CD4-positive, CD25-positive, alpha-beta regulatory T cell (primary cell): ENCODE measurements at places on chromosomes 3 and 15. TPM values are rescaled to one million over a fixed set of nuclear protein-coding genes. Genes with fewer than 3 reads are reported as not detected.
A peak's percentile ranks its signal among the peaks of the same experiment; 100 is the strongest.

SLC26A6 gene
- 25.1 TPM for total RNA-seq

DAZL gene
- not detected for total RNA-seq

PAK6 gene
- total RNA-seq: not detected

ALS2CL gene
- 25.8 TPM for total RNA-seq

CD200 gene
- 2.8 TPM for total RNA-seq

CCDC54 gene
- total RNA-seq: not detected

FETUB gene
- total RNA-seq: not detected

TEX9 gene
- total RNA-seq: 1.2 TPM

ZMYND10 gene
- 1.6 TPM for total RNA-seq

SH2D7 gene
- not detected for total RNA-seq

RTP1 gene
- not detected for total RNA-seq

CP gene
- total RNA-seq: not detected

DNA sequence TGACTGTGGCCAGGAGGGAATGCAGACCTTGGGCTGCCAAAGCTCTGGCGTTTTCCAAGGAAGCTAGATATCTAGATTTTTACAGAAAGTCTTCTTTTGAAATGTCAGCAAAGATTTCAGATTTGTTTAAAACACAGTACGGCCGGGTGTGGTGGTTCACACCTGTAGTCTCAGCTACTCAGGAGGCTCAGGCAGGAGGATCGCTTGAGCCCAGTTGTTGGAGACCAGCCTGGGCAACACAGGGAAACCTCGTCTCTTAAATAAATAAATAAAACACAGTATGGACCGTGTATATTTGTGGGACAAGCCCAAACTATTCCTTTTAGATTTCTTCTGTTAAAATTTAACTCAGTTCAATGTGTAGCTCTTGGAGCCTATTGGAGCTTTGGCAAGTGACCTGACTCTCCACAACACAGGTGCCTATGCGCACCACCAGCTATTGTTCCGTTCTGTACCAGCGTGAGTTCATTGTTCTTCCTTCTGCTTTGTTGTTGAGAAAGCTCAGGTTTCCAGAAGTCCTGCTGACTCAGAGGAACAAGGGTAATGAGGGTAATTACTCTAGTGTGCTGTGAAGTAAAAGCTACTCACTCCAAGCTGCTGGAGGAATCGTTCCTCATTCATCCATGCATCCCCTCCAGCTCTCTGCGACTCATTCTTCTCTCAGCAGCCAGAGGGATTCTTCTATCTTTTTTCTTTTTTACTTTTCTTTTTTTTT lies 73.1 kb upstream of the SLC6A6 start:
- no peak for DNase-seq

DNA sequence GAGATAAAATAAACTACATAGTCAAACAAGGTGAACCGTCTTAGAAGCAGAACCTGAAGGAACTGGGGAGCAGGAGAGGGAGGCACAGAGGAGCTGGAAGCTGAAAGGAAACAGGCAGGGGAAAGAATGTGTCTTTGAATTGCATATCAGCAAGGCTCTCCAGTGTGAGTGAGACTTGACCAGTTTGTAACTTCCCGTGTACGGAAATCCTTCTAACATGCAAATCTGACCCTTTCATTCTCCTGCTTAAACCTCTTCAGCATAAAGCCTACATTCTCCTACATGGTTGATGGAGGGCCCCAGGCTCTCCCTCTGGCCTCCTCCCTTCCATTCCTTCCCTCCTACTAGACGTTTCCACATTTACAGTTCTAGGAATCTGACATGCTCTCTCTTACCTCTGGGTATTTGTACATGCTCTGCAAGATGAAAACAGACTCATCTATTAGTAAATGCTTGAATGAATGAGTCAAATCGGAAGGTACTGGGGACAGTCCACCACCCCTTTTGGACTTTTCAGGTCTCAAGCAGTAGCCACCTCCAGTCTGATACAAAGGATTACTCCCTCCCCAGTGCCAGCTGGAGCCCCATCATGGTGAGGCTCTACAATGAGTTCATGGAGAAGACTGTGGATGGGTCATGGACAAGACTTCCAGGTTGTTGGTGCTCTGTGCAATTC lies 6.1 kb upstream of the SLC25A38 start:
- DNase-seq: no peak

GRCh38 chr3:83946554-83946953 lies 1012.2 kb upstream of the CADM2 start:
- DNase-seq: no peak

GRCh38 chr15:65740148-65740547 lies 51.9 kb downstream of the DENND4A start:
- DNase-seq: no peak

DNA sequence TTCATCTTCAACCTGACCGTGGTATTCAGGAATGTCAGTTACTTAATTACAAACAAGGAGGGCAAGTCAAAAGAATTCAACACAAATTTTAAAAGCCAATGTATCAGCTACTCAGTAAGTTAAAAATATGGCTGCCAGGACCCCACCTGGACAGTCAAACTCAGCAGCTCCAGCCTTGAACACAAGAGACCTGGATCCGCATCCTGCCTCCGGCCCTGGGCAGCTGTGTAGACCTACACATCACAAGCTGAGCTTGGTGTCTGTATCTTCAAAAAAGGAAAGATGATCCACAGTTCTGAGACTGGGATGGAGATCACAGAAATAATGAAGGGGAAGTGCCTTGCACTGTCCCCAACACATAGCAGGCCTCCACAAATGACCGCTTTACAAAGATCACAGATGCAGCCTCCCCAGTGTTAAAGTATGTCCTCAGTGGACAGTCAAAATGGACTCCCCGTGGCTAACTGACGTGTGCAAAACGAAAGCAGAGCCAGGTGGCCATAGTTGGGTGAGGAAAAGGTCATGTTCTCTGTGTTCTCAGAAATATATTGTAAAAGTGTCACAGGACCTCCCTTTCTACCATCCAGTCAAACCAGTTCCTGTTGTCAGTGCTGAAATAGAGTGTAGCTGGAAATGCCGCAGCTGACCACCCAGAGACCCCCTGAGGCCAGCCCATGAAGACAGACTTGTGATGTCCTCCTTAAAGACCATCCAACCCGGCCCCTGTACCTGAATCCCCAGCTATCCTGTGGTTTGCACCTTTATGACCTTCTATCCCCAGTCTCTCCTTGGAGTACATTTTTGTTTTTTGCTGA lies 168.5 kb upstream of the NSMCE3 start:
- no peak for DNase-seq

DNA sequence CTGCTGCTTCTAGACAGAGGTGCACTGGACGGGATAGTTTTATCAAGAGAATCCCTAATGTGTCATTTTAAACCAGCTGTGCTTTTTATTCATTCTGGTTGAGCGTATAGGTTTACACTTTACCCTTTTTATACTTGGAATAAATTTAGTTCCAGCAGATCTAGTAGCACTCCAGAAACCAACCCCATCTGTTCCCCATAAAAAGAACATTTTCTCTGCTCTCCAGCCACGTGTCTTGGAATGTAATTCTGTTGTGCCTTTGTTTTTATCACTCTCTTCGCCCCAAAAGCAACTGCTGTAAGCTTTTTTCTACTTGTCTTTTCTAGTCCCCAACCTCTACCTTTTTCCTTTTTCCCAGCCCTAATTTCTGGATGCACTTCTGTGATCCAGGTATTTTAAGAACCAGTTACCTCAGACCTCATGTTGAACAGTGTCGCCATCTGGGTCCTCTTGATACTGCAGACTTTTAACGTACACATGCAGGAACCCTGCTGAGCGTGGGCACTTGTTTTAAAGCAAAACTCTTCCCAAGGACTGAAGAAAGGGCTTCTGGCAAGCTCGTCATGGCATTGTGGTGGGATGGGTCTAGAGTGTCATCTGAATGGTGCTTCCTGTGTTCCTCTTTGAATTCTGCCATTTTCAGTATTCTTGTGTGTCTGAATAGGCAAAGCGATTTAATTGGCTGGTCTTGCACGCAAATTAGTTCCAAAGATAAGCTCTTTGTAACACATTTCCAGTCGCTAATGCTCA lies 5.7 kb upstream of the EXOG start:
- DNase-seq: no peak

DNA sequence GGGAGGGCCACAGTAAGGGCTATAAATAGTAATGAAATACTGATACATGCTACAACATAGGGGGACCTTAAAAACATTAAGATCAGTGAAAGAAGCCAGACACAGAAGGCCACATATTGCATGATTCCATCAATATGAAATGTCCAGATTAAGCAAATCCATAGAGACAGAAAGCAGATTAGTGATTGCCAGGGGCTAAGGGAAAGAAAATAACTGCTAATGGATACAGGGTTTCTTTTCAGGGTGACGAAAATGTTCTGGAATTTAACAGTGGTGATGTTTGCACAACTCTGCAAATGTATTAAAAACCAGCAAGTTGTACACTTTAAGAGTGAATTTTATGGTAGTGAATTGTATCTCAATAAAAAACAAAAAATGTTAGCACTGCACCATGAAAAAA lies 37.0 kb downstream of the PIK3R4 start:
- no peak for DNase-seq

- DNase-seq: no peak
Measured at GRCh38 chr3:171747223-171747920, 62.9 kb downstream of the PLD1 start.

- DNase-seq: peak; percentile 18
Measured at GRCh38 chr3:142958707-142959106, 4.8 kb downstream of the PAQR9 start.

DNA sequence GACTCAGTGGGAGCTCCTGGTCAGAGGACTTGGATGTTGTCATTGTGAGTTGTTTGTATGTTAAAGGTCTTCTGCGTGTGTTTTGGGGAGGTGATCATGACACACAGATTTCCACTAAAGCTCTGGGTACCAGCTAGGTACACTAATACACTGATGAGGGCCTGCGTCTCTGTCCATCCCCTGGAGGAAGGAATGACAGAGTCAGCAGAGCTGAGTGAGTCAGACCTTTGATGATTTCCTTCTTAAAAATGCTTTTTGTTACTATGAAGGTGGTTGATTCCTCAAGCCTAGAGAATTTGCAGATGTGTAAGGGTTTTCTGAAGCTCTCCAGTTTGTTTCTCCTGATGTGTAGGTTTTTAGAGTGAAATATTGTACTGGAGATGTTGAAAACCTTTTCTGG lies 424.1 kb upstream of the TPM1 start:
- no peak for DNase-seq

DNA sequence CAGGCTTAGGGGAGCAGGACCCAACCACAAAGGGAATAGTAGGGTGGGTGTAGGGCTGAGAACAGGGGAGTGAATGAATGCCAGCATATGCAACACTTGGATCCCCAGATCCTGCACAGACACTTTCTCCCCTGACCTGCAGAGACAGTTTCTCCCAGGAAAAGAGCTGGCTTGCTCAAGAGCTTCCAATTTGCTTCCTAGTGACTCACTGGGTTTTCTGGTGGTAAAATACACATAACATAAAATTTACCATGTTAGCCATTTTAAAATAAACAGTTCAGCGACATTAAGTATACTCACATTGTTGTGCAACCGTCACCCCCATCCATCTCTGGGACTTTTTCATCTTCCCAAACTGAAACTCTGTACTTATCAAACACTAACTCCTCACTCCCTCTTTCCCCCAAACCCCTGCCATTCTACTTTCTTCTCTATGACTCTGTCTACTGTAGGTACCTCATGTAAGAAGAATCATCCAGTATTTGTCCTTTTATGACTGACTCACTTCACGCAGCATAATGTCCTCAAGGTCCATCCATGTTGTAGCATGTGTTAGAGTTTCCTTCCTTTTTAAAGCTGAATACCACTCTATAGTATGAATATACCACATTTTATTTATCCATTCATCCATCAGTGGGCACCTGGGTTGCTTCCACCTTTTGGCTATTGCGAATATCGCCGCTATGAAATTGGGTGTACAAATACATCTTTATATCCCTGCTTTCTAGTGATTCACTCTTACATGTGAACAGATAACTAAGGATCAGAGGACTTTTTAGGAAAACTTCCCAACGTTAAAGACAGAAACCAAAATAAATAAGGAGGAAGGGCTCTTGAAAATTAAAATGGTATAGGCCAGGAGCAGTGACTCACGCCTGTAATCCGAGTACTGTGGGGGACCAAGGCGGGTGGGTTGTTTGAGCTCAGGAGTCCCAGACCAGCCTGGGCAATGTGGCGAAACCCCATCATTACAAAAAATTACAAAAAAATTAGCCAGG lies 95.6 kb upstream of the TJP1 start:
- no peak for DNase-seq

DNA sequence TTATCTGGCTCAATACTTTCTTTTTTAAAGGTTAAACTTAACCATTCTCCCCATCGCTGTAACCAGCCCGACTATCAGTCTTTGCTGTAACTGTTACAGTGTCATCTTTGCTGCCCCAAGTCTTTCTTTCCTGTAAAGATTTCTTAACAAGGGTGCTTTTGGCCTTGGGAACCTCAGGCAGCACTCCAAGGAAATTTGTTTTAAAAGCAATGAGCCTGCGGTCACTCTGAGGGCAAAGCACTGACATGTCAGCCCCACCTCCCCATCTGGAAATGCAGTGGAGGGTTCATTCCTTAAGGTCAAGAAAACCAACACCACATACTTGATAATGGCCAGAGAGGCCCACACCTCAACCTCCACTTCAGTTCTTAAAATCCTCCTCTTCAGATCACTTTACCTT lies 3.2 kb downstream of the TRANK1 start:
- no peak for DNase-seq

DNA sequence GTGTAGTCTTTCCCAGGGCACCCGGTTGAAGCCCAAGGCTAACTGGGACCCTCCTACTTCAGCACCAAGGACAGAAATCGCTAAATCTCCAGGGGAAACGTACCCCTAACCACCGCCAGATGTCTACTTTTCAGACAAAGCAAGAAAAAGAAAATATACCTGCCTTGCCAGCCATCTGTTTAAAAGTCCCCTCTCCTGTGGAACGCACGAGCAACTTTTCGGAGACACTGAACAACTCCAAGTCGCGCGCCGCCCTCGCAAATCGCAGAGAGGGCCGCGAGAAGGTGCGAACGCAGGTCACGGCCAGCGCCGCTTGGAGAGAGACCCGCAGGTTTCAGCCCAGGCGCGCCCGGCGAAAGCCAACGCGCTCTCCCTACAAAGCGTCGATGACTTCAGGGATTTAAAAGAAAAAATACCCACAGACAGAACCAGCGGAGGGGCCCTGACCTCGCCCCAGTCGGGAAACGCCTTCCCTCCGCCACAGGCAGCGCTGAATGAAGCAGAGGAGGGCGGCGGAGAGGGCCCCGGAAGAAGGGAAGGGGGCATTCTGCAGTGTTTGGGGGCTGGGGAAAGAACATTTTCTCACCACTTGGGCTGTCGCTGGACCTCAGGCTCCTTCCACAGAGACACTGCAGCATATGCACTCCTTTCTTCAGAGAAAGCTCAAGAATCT lies 213.1 kb downstream of the FGF12 start:
- DNase-seq: no peak

DNA sequence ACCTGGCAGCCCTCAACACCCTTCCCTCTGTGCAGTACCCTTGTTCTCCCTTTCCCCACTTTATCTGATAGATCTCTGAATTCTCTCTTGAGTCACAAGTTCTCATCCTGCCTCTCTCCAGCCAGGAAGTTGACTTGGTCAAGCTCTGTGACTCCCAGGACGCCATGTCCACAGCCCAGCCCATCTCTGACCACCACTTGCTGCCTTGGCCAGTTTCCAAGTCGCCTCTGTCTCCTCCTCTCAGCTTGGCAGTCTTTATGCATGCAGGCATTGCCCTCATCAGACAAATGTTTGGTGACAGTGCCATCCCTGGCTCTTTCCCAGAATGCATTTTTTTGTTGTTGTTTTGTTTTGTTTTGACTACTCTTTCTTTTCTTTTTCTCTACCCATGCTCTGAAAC lies 25.7 kb downstream of the ZNF35 start:
- DNase-seq: no peak

- no peak for DNase-seq
Measured at GRCh38 chr3:189557824-189558223, 73.4 kb upstream of the TP63 start.
